Stimulated activated naive CD8-positive, alpha-beta T cell treated with anti-CD3 and anti-CD28 coated beads, Interleukin-15, amount 100 ng/mL, for 72 hours (primary cell): ENCODE measurements at places on chromosomes 3 and 15.
A peak's percentile ranks its signal among the peaks of the same experiment; 100 is the strongest.

- DNase-seq, result no peak
These were observed 154.1 kb upstream of the CRBN start for GRCh38 chr3:3333571-3333970.

GRCh38 chr3:172203522-172204258 lies 164.3 kb downstream of the FNDC3B start:
- no peak for DNase-seq

DNA sequence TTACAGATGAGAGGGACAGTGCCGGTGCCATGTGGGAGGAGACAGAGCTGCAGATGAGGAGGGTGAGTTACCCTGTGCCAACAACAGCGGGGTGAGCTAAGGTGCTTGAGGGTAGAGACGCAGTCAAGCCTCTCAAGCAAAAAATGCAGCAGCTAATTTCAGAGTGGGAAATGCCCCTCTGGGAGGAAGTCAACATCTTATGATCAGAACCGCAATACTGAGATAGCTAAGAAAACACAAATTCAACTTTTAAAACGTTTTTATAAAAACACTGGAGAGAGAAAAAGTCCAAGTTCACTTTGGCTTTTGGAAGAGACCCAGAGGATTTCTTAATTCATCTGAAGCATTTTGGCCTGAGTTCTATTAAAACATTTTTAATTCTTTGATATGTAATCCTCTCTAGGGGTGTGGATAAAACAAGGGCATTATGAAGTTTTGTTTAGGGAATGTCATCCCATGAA lies 319.2 kb downstream of the SLC9A9 start:
- peak; percentile 11 for DNase-seq

- no peak for DNase-seq
These were observed 452.5 kb downstream of the MCTP2 start for GRCh38 chr15:94683902-94684301.

- DNase-seq, result peak; percentile 41
These were observed 469.6 kb upstream of the DPPA4 start for GRCh38 chr3:109806929-109807328.

DNA sequence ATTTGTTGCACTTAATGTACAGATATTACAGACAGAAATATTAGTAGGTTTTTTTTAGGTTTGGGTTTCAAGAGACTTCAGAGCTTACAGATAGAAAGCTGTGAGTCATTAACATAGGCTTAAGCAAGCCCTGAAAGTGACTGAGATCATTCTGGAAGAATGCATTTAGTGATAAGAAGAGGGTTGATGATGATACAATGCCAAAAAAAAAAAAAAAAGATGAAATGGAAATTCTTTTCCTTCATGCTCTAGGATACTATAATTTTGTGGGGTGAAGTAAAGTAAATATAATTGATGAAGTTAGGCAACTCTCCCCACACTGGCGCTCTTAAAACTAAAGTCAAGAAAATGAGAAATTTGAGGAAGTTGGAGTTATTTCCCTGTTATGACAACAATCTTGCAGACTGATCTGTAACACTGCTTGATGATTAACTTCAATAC lies 169.4 kb upstream of the ZNF385D start:
- no peak for DNase-seq

DNA sequence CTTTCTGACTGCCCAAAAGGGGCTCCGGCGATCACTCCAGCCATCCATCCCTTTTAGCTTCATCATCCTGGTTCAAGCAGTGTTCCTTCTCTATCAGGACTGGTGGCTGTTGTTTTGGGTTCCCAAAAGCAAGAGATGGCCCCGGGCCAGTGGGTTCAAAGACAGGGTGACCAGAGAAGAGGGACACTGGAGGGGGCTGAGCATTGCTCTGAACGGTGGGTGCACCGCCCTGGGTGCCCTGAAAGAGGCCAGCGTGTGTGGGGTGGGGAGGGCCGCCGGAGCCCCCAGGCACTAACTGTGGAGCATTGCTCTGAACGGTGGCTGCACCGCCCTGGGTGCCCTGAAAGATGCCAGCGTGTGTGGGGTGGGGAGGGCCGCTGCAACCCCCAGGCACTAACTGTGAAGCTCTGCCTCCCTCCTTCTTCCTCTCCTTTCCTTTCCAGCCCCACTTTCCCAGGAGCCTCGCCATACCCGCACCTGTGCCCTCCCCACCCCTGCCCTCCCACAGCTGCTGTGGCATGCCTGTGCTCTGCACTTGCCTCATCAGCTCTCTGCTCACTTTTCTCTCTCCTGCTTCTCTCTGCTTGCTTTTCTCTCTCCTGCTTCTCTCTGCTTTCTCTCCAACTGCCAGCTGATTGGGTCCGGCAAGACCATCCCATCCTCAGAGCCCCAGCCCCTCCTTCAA lies 37.4 kb upstream of the OR4F6 start:
- DNase-seq, result no peak

DNA sequence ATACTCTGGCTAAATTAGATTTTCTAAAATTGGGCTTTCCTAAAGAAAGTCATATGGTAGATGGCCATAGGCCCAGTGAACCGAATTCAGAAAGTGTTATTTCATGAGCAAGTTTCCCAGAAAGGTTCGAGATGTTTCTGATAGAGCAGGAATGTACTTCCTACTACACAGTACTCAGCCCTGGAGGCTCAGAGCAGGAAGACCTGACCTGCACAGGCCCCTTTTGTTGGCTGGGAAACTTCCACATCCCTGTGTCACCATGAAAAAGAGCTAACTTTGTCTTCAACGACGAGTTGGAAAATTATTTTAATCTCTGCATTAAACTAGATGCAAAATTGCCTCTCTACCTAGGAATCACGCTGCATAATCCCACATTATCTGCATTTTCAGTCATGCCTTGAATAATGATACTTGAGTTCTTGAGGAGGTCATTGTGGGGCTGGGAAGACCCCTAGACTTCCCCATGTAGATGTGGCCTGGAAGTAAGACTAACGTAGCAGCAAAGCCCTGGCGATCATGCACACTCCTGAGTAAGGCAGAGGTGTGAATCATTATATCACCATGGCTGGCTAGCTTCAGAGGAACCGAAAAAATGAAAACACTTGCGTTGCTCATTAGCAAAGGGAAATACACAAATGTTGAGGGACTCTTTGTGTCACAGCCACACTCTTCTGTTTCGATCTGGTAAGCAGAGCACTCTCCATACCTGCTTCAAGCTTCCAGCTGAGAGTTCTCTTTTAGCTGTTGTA lies 47.1 kb downstream of the CMTM7 start:
- DNase-seq, result no peak

DNA sequence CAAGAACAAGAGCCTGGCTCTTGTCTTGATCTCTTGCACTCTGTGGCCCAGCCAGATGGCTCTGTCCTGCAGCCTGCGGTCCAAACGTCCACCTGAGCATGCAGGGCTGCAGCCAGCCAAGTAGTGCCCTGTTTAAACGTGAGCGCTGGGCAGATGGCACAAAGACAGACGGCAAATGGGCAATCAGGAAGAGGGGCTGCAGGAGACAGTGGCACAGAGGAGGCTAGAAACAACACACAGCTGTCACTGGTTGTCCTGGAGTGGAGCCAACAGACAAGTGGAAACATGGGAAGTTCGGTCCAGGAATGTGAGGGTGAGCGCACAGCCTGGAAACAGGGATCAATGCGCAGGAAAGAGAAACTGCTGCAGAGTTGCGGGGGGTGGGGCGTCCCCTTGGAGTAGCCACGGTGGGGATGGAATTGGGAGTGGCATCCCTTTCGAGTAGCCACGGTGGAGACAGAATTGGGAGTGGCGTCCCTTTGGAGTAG lies 10.7 kb upstream of the ZXDC start:
- no peak for DNase-seq

GRCh38 chr3:11995120-11995519 lies 9.1 kb upstream of the SYN2 start:
- DNase-seq, result no peak

- DNase-seq, result no peak
These were observed 326.8 kb downstream of the TUSC7 start for GRCh38 chr3:117036259-117036799.

GRCh38 chr3:51944451-51945021 lies 2.4 kb downstream of the PARP3 start:
- DNase-seq, result peak; percentile 6

GRCh38 chr15:62833646-62834045 lies 208.9 kb upstream of the TPM1 start:
- DNase-seq, result no peak

DNA sequence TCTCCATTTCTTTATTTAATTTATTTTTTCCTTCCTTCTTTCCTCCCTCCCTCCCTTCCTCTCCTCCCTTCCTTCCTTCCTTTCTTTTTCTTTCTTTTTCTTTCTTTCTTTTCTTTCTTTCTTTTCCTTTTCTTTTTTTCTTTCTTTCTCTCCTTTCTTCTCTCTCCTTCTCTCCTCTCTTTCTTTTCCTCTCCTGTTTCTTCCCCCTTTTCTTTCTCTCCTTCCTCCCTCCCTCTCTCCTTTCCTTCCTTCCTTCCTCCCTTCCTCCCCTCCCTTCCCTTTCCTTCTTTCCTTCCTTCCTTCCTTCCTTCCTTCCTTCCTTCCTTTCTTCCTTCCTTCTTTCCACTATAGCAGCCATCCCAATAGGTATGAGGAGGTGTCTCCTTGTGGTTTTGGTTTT lies 6.8 kb upstream of the PDIA5 start:
- DNase-seq, result no peak

- no peak for DNase-seq
These were observed 45.0 kb upstream of the CD96 start for GRCh38 chr3:111496894-111497559.

GRCh38 chr3:102036017-102036416 lies 186.7 kb downstream of the NFKBIZ start:
- DNase-seq, result no peak

- no peak for DNase-seq
These were observed 411 bp upstream of the C3orf70 start for GRCh38 chr3:185153171-185153771.

GRCh38 chr3:140035871-140036270 lies 100.9 kb downstream of the CLSTN2 start:
- DNase-seq, result no peak

GRCh38 chr3:195441992-195442572 lies 738 bp downstream of the ACAP2 start:
- DNase-seq, result peak; percentile 55

GRCh38 chr3:171977860-171978259 lies 61.5 kb upstream of the FNDC3B start:
- no peak for DNase-seq

- peak; percentile 12 for DNase-seq
These were observed 31.5 kb upstream of the LDHAL6B start for GRCh38 chr15:59174835-59175831.

DNA sequence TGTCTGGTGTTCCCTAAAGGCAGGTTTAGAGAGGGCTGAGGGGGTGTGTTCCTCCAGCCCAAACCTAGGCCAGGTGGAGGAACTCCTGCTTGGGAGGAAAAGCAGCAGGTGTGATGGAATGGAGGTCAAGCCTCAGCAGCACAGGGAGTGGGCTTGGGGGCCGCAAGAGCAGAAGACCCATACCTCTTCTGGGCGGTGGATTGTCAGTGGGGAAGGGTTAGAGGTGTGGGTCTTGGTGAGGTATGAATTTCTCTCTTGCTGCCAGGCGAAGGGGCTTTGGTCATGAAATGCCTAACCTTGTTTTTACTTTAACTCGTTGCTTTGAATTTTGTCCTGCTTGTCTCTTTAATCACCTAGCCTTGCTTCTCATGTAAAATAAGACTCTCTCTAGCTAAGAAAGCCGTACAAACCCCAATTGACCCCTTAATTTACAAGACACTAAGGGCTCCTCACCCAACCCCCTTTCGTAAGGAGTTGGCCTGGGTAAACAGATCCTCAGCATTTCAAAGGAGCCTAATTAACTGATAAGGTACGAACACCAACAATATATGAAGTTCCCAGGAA lies 38.9 kb downstream of the DHX30 start:
- DNase-seq, result no peak

- no peak for DNase-seq
These were observed 27.6 kb upstream of the P2RY13 start for GRCh38 chr3:151356794-151357462.

DNA sequence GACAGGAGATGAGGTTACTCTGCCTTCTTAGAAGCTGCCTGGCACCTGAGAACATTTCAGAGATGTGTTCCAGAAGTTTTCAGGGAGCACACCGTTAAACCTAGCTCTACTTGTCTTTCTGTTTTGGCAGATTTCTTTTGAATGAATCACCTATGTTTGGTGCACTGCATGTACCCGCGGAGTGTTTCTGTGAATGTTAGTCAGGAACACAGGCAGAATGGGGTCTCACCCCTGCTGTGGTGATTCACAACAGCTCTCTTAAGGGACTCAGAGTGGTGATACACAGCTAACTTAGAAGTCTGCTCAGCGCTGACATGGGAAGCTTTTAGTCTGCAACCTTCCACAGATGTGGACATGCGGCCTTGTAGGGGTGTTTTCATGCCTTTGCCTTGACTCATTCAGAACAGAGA lies 24.0 kb downstream of the TSEN2 start:
- no peak for DNase-seq

- no peak for DNase-seq
These were observed 337.8 kb upstream of the CBLB start for GRCh38 chr3:106206613-106207012.

DNA sequence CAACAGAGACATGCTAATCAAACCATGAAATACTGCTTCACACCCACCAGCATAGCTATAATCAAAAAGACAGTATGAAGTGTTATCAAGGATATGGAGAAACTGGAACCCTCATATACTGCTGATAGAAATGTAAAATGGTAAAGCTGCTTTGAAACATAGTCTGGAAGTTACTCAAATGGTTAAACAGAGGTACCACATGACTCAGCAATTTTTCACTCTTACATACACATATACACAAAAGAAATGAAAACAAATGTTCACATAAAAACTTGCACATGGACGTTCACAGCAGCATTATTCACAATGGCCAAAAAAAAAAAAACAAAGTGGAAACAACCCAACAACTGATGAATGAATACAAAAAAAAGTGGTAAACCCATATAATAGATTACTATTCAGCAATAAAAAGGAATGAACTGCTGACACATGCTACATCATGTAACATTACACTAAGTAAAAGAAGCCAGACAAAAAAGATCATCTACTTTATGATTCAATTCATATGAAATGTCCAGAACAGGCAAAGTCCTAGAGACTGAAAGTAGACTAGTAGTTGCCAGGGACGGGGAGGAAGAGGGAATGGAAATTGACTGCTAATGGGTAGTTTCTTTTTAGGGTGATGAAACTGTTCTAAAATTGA lies 23.2 kb downstream of the ZNF148 start:
- no peak for DNase-seq
